Retina (tissue), 1 donor: ENCODE measurements at places on chromosomes 12 and 14.

DNA sequence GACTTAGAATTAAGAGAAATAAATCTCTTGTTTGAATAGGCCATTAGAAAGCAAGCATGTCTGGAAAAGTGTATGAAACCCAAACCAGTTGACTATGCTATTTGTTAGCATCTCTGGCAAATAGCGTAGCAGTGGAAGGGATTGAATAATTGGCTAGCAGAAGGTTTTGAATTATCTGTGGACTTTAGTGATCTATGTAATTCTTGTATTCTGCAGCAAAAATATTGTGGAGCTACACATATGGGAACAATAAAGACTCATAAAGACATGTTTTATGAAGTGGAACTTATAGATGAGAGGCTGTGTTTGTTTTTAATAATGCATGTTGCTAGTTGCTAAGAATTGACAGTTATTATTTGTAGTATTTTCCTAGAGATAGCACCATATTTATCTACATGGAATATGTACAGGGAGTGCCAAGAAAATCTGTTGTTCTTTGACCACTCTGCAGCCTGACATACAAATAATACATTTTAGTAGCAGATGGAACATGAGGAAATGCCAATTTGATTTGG lies 4.7 kb downstream of the SRGAP1 start:
- no peak for DNase-seq

GRCh38 chr12:85836197-85837090 lies at the start of gene RASSF9:
Gene RASSF9, minus strand, starts transcription at chr12:85836409. Its CDS starts 208 bp downstream, at chr12:85836201.
- DNase-seq, result peak; percentile 50

DNA sequence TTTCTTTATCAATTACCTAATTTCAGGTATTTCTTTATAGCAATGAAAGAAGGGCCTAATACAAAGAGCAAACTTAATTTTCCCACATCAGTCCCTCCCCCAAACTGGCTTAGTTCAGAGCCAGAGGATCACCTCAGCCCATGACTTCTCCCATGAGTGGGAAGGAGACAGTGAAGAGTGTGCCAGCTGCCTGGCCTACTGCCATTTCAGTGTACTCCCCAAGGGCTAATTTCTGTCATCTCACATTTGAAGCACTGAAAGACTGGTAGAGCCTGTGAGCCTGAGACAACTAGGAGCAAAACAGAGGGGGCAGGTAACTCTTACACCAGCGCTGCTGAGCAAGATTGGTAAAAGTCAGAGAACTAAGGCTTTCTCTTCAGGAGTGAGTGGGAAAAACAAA lies 29.1 kb upstream of the ADAM20 start:
- DNase-seq, result peak; percentile 25

- no peak for DNase-seq
Observed at GRCh38 chr14:88364710-88365413, 20.6 kb upstream of the SPATA7 start.

- DNase-seq, result no peak
Observed at GRCh38 chr14:71726580-71727021, 205.6 kb upstream of the RGS6 start.

DNA sequence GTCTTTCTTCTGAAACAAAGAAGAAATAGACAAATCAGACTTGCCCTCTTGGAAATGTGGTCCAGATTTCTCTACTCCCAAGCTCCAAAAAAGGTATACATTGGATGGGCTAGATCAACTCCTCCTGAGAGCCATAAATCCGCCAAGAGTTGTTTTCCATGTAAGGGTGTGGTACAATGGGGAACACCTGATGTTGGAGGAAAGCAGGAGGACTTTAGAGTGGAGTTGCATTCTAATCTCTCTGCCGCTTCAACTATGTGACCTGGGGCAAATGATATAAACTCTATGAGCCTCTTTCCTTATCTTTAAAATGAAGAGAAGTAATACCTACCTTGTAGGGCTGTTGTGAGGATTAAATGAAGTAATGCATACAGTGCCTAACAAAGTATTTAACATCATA lies 101.6 kb downstream of the RMST start:
- no peak for DNase-seq

DNA sequence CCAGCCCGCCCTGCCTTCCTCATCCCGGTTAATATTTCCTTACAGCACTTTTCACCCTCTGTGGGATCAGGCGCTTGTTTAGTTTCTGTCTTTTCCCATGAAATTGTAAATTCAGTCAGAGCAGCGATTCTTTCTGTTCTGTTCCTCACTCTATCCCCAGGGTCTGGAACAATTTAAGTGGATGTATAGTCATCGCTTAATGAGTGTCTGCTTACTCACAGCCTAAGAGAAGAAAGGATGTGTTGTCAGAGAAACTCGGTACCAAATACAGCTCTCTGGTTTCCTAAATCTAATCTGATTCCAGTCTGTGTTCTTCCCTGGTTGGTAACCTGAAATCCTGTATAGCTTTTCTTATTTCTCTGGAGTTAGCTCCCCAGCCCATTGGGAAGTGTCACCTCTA lies 44.9 kb downstream of the FOS start:
- DNase-seq, result no peak

DNA sequence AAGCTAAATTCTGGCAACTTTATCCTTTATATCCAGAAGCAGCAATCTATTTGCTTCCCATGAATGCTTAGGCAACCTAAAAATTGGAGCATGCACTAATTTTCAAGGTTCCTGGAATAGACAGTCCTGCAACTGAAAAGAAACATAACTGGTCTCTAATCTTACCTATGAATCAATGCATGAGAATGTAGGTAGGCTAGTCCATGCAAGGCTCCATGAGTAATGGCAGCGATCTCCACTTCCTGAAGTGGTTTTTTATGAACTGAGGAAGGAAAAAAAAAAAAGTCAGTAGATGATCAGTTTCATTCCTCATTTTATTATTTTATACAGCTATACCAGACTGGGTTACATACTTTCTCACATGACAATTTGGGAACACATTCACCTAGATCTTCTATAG lies 102.0 kb downstream of the PEBP1 start:
- DNase-seq, result no peak

DNA sequence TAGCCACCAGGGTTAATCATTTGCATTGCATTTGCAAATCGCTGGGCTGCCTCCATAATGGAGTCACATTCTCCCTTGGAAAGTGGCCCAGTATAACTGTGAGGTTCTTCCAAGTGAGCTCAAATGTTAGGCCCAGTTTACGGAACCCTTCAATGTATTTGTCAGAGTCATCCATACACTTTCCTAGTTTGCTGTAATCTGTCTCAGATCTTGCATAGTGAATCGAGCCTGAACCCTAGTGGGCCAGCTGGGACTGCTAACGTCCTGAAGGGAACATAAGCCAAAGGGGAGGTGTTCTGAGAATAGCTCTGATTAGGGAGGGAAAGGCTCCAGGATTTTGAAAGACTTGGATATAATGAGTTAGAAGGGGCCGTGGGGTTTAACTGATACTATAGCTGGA lies 406.3 kb downstream of the SLC6A15 start:
- no peak for DNase-seq

DNA sequence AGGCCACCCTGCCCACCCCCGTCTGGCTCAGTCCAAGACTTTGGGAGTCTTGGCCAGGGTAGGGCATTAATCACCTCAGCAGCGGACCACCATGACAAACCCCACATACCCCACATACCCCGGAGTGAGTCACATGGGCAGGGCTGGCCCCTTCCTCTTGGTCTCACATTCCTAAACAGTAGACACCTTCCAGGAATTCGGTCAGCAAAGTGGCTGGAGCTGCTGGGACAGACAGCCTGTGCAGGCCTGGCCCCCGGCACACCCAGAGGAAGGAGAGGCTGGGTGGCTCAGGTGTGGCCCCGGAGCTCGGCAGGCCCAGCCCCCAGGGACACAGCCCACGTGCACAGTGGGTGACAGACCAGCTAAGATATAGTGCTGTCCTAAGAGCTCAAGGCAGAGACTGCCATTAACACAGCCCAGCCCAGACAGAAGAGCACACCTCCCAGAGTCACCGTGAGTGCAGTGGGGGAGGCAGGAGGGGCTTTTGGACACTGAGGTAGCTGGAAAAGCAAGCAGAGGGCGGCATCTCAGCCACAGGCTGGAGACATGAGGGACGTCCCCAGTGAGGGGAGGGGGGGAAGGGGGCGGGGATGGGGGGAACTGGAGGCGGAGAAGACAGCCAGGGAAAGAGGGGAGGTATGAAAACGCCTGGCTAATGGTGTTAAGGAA lies 24.0 kb downstream of the CCDC85C start:
- DNase-seq, result peak; percentile 59
